ENCODE measurements at places on chromosomes 3 and 15.

DNA sequence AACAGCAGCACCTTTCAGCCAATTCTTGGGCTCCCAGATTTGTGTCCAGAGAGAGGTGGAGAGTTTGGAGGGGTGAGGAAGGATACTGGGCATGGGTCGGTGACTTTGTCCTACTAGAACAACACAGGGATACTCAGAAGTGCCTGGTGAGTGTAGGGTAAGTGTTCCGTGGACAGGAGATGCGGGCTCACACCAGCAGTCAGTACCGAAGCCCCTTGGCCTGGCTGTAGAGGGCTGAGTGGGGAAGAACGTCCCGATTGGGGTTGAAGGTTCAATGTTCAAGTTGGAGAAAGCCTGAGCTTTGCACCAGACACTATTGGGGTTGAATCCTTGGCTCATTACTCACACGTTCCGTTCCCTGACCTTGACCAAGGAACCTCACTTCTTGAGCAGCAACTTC lies 40.8 kb upstream of the SLC6A11 start:
- no peak for DNase-seq

- DNase-seq, result no peak
Observed at GRCh38 chr15:100517846-100518245, 10.9 kb downstream of the CERS3 start.

GRCh38 chr3:143562789-143563188 lies 285.5 kb downstream of the SLC9A9 start:
- no peak for DNase-seq

DNA sequence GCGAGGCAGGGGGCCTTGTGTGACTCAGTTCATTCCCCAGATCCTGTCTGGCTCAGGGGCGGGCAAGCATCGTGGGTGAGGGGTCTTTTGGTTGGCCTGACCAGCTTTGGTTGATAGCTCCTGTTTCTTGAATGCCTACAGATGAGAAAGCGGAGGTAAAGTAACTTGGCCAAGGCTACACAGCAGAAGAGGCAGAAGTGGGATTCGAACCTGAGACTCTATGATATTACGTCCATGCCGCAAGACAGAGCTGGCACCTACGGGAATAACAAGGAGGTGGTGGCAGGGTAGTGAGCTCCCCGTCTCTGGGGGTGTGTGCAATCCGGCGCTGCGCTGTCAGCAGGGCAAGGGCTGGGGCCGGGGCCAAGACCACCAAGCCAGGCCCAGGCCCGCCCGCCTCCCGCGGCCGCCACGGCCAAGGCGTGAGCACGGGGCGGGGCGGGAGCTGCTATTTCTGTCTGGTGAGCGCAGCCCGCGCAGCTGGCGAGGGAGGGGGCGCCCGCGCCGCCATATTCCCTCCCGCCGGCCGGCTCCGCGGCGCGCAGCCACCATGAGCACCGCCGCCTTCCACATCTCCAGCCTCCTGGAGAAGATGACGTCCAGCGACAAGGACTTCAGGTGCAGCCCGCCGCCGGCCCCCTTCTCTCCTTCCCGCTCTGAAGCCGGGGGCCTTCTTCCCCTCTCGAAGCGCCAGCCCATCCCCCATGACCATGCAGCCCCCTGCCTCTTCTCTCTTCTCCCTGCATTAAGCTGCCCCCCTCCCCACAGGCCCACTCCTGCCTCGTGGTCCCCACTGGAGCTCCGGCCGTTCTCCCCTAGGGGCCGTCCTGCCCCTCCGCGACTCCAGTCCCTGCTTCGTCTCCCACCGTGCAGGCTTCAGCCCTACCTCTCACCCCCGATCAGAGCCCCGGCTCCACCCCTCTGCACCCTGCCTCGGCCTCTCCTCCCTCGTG lies at the start of gene CAND2:
Gene CAND2 (plus strand): TSS at position 510 of the 953 bp plus-strand sequence. CDS start 41 bp downstream, at position 551.
- peak; percentile 65 for DNase-seq

- peak; percentile 45 for DNase-seq
Observed at GRCh38 chr3:101270149-101270548, 50.2 kb downstream of the IMPG2 start.

DNA sequence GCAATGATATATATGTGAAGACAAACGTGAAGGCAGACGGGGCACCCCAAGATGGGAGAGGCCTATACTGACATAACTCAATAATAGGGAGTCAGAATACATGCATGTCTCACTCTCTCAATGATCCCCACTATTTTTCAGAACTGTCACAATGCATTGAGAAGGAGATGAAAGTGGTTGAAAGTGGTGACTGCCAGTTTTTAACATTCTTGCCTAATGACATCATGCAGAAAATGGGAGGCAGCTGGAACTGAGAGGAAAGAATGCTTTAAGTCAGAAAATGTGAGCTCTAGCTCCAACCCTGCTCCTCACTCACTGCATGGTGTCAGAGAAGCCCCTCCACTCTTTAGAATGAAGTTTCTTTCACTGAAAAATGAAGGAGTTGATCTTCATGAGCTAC lies 55.3 kb upstream of the P2RY1 start:
- DNase-seq, result no peak

- no peak for DNase-seq
Observed at GRCh38 chr15:34644851-34645250, 61.4 kb upstream of the GOLGA8B start.

All from NCI-H2081 (cell line).